ENCODE measurements at places on chromosomes 4 and X. TPM values are rescaled to one million over a fixed set of nuclear protein-coding genes. Genes with fewer than 3 reads are reported as not detected.
A peak's percentile ranks its signal among the peaks of the same experiment; 100 is the strongest.

The C4orf50 gene
- not detected for total RNA-seq

DNA sequence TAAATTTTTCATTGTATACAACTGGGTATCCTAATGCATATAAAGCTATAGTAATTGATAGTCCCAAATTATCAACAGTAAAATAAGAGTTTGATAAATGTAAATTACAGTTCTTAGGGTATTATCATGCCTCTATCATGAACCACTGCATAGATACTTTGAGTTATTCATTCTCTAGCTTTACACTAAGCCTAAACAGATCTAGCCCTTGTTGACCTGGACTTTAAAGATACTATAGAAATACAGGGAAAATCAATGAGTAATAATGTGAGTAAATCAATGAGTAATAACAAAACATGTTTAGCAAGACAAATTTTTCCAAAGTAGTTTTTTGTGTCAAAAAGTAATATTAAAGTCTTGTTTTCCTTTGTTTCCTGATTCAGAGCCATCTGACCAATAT lies 228.4 kb downstream of the SCFD2 start:
- peaks cover 3% of the 10 kb centered on the region for H3K4me1 ChIP-seq
- no peak overlapping the region for H3K4me3 ChIP-seq
- no peak for DNase-seq
- H3K27ac ChIP-seq, result no peak overlapping the region
- no peaks in the 10 kb centered on the region for H3K27me3 ChIP-seq
- no peaks in the 10 kb centered on the region for H3K36me3 ChIP-seq

The RRH gene
- total RNA-seq, result not detected

GRCh38 chr4:151284534-151285245 lies 7.7 kb downstream of the PRSS48 start:
- H3K4me3 ChIP-seq, result no peak overlapping the region
- H3K27me3 ChIP-seq, result no peaks in the 10 kb centered on the region
- no peaks in the 10 kb centered on the region for H3K36me3 ChIP-seq
- no peak for DNase-seq
- no peaks in the 10 kb centered on the region for H3K4me1 ChIP-seq

DNA sequence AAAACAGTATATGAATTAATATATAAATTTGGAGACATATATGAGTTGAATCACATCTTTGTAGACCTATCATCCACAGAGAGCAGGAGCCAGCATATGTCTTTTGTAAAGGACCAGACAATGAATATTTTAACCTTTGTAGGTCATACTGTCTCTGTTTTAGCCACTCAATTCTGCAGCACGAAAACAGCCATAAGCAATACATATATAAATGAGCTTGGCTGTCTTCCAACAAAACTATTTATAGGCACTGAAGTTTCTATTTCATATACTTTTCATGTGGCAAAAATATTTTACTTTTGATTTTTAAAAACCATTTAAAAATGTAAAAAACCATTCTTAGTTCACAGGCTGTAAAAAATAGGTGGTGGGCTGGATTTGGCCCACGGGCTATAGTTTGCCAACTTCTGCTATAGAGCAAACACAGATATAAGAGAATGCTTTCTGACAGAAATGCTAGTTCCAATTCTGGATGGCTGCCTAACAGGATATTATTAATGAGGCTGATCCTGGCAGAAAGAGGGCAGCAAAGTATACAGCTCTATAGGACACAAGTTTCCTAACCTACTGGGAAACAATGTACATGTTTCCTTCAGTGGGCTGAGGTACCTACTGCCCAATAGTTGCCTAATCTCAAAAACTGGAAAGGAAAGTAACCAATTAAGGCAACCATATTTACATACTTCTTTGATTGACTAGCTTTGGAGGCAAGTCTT lies 58.1 kb upstream of the UCP1 start:
- no peaks in the 10 kb centered on the region for H3K27me3 ChIP-seq
- H3K4me3 ChIP-seq, result no peak overlapping the region
- no peaks in the 10 kb centered on the region for H3K4me1 ChIP-seq
- no peak overlapping the region for H3K27ac ChIP-seq
- no peak for DNase-seq

DNA sequence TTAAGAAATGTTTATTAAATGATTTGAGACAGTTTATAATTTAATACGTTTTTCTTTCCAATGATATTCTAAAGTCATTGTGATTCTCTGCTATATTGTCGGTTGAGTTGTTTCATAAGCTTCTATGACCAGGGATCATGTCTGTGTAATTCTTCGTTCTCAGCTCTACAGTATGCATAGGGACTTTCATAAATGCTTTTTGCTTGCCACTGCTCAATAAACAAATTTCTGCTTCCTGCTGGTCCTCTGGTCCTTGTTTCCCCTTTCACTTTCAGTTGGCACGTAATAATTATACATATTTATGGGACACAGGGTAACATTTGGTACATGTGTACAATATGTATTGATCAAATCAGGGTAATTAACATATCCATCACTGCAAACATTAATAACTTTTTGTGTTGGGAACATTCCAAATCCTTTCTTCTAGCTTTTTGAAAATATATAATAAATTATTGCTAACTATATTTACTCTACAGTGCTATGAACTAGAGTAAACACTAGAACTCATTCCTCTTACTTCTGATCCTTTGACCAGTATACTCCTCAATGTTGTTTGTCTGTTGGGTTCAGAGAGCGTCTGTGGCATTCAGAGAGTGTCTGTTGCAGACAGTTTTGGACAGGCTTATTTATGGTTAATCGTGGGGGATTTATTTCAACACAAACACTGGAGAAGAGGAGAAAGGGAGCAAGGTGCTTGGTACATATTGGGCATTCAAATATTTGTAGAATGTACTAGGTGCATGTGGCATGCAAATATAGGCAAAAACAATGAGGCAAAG lies 68.3 kb upstream of the SPANXB1 start:
- H3K27me3 ChIP-seq, result no peaks in the 10 kb centered on the region
- H3K27ac ChIP-seq, result no peak overlapping the region
- H3K36me3 ChIP-seq, result no peaks in the 10 kb centered on the region
- H3K4me3 ChIP-seq, result no peak overlapping the region
- no peak for DNase-seq

GRCh38 chr4:58138786-58139668 lies 1028.8 kb upstream of the IGFBP7 start:
- no peaks in the 10 kb centered on the region for H3K36me3 ChIP-seq
- no peaks in the 10 kb centered on the region for H3K27me3 ChIP-seq
- H3K4me1 ChIP-seq, result no peaks in the 10 kb centered on the region

- no peak overlapping the region for H3K27ac ChIP-seq
- no peaks in the 10 kb centered on the region for H3K4me1 ChIP-seq
- DNase-seq, result no peak
- H3K36me3 ChIP-seq, result no peaks in the 10 kb centered on the region
- no peaks in the 10 kb centered on the region for H3K27me3 ChIP-seq
- no peak overlapping the region for H3K4me3 ChIP-seq
Observed at GRCh38 chrX:40061871-40062524, 35.8 kb downstream of the BCOR start.

The RCHY1 gene
- total RNA-seq, result 23.6 TPM

The GLUD2 gene
- total RNA-seq, result 1.6 TPM

- no peaks in the 10 kb centered on the region for H3K36me3 ChIP-seq
- no peak for DNase-seq
- H3K4me1 ChIP-seq, result no peaks in the 10 kb centered on the region
- H3K27me3 ChIP-seq, result peaks cover 18% of the 10 kb centered on the region
- no peak overlapping the region for H3K4me3 ChIP-seq
Observed at GRCh38 chr4:8171984-8172924, 13.6 kb upstream of the ABLIM2 start.

The CSAG1 gene
- not detected for total RNA-seq

The CXCR3 gene
- total RNA-seq, result not detected

DNA sequence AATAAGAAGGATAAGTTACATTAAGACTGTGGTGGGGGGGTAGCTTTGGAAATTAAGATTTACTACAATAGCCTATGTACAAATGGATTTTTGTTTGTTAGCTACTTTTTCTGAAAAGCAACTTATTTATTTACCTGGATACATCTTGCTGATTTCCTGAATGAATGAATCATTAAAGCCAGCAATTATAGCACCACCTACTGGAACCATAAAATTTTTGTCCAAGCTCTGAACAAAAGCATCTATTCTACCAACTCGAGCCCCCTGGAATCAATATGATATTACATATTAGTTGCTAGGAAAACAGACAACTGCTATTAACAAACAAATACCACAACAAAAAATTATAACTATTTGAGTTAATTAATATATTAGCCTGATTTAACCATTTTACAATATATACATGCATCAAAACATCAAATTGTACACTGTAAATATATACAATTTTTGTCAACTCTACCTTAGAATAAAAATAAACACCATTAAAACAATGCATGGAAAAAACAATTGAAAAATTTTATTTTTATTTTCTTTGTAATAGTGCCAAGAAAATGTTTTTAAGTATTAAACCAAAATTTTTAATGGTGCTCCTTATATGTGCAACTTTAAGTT lies 15.3 kb downstream of the SEPSECS start:
- no peaks in the 10 kb centered on the region for H3K4me1 ChIP-seq
- peak; percentile 48 for DNase-seq

DNA sequence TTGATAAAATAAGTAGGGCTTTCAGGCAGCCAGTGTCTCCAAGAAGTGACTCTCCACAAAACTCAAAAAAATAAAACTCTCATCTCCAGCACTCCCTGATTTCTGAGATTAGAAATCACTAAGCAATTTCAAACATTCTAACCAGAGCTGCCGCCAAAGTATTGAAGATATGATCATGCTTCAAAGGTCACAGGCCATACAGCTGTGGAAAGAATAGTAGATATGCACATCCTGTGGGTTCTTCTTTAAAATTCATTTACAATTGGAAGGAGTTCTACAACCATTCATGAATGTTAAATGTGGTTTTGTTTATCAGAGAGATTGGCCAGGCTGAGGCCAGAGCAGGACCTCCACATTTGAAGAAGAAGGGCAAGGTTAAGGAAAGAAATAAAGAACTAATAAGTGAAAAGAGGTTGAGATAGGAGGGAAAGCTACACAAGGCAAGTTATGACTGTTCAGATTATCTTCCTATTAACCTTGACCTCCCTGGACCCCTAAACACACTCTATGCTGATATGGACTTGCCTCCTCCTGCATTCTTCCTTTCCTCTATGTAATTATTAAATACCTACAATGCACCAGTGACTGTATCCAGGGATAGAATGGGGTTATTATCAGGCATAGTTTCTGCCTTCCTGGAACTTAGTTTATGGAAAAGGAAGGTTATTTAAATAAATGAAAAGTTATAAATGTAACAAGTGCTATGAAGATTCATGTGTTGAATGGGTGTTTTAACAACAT lies 56.4 kb downstream of the USP38 start:
- no peak overlapping the region for H3K27ac ChIP-seq
- DNase-seq, result no peak
- no peaks in the 10 kb centered on the region for H3K36me3 ChIP-seq
- H3K4me3 ChIP-seq, result no peak overlapping the region
- H3K27me3 ChIP-seq, result no peaks in the 10 kb centered on the region

GRCh38 chrX:50168241-50168687 lies 32.5 kb downstream of the AKAP4 start:
- no peaks in the 10 kb centered on the region for H3K27me3 ChIP-seq
- H3K4me3 ChIP-seq, result no peak overlapping the region
- H3K4me1 ChIP-seq, result no peaks in the 10 kb centered on the region

- DNase-seq, result no peak
- no peaks in the 10 kb centered on the region for H3K36me3 ChIP-seq
- no peak overlapping the region for H3K4me3 ChIP-seq
- H3K27ac ChIP-seq, result no peak overlapping the region
Observed at GRCh38 chrX:154731184-154731583, 19.7 kb downstream of the GAB3 start.

The NPFFR2 gene
- total RNA-seq, result not detected

DNA sequence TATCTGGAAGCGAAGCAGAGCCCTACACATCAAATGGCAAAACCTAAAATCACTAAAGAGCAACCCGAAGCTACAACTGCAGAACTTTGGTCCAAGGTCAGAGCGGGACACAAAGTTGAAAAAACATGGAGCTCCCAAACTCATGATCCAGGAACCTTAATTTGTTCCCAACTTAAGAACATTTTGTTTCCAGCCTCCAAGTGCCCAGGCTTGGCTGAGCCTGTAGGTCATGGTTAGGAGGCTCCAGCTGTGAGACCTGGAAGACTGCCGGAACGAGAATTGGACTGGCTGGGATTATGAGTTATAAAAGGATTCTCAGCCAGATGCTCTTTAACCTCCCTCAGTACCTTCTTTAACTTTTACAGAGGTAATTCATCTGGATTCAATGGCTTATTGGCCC lies 349.1 kb upstream of the DDX53 start:
- H3K4me3 ChIP-seq, result no peak overlapping the region
- H3K4me1 ChIP-seq, result no peaks in the 10 kb centered on the region
- H3K27me3 ChIP-seq, result no peaks in the 10 kb centered on the region
- no peak overlapping the region for H3K27ac ChIP-seq

- H3K27ac ChIP-seq, result peak overlapping the region; percentile 58
- H3K4me3 ChIP-seq, result no peak overlapping the region
- H3K27me3 ChIP-seq, result no peaks in the 10 kb centered on the region
- H3K36me3 ChIP-seq, result no peaks in the 10 kb centered on the region
Observed at GRCh38 chr4:140255927-140256326, 101.9 kb upstream of the MAML3 start.

- H3K27me3 ChIP-seq, result no peaks in the 10 kb centered on the region
- no peak overlapping the region for H3K4me3 ChIP-seq
- no peak for DNase-seq
- peaks cover 30% of the 10 kb centered on the region for H3K36me3 ChIP-seq
Observed at GRCh38 chr4:773214-773613, 52.7 kb downstream of the CPLX1 start.

DNA sequence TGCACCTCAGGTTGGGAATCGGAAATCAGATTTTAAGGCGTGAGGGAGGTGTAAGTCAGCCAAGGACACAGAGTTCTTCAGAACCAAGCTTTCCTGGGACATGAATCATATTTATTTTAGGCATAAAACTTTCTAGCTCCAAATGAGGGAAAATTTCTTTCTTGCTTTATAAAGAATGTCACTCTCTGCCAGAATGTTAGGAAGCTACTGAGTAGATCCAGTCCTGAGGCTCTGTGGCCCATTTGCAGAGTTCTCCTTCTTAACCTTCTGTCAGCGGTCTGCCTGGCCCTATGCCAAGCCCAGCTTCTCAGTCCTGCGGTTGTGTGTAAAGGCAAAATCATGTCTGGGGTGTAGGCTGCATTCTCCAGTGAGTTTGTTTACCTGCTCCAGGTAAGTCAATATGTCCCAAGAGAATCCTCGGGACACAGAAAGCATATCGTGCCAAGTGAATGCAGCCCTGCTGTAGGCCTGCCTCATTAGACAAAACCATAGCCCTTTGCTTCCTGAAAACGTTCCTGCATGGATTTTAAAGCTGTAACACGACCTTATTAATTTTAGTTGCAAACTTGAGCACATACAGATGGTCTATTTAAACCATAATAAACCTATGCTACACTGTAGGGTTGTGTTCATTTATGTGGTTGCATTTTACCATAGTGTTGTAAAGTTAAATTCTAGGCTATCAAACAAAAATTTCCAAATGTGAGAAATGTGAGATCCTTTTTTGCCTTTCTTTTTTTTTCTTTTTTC lies 29.2 kb upstream of the CCNI start:
- H3K27me3 ChIP-seq, result no peaks in the 10 kb centered on the region
- H3K4me1 ChIP-seq, result peaks cover 8% of the 10 kb centered on the region
- no peaks in the 10 kb centered on the region for H3K36me3 ChIP-seq
- no peak overlapping the region for H3K4me3 ChIP-seq

- no peak overlapping the region for H3K27ac ChIP-seq
- H3K27me3 ChIP-seq, result 0 out of 2 replicates have a peak, but pooled peaks cover 6% of the 10 kb centered on the region
- H3K4me3 ChIP-seq, result no peak overlapping the region
- H3K4me1 ChIP-seq, result no peaks in the 10 kb centered on the region
Observed at GRCh38 chr4:73477176-73477575, 4.4 kb upstream of the AFM start.

- no peak overlapping the region for H3K4me3 ChIP-seq
- no peaks in the 10 kb centered on the region for H3K36me3 ChIP-seq
- no peak for DNase-seq
- 0 out of 2 replicates have a peak, but pooled peaks cover 3% of the 10 kb centered on the region for H3K4me1 ChIP-seq
Observed at GRCh38 chrX:41913476-41913875, 9.9 kb downstream of the CASK start.

Data from GM23248 (cell line).